ENCODE measurements at places on chromosomes 1 and 21. TPM values are rescaled to one million over a fixed set of nuclear protein-coding genes. Genes with fewer than 3 reads are reported as not detected.

Gene EXTL1
- 0.17 TPM for total RNA-seq

GRCh38 chr1:10338047-10338446, 60.8 kb upstream of the PGD start:
- DNase-seq = peak; percentile 62
- no peak overlapping the region for H3K4me3 ChIP-seq
- H3K4me1 ChIP-seq = no peaks in the 10 kb centered on the region
- H3K27me3 ChIP-seq = no peaks in the 10 kb centered on the region

DNA sequence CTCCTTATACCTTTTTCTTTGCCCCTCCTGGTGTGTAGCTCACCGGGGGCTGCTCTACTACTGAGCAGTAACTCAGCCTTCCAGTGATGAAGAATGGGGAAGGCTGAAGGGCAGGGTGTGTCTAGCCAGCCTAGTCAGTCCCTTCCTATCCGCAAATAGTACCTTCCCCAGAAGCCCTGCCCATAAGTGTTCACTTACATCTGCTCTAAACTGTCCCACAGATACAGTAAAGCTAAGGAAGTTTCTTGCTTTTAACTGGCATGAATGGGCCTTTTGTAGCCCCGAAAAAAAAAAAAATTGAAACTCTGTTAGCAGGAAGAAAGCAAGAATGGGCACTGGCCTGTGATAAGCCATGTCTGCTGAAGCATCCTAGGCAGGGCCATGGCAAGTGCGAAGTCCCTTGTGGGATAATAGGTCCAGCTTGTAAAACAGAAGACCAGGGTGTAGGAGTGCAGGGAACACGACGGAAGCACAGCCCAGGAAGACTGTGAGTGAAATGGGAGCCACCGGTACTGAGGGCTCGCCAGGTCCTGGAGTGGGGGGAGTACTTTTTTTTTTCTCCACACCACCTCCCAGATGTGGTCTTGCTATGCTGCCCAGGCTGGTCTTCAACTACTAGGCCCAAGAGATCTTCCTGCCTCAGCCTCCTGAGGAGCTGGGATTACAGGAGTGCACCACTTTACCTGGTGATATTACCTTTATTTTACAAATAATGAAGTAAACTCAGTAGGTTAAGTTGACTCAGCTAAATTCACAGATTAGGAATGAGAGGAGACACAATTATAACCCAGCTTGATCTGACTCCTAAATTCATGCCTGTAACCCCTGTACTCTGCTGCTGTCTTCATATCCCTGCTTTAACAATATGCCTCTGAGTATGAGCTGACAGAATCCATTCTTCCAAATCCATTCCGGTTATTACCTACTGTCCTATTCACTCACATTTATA, 347.5 kb downstream of the SMYD3 start:
- DNase-seq = no peak
- no peak overlapping the region for H3K4me3 ChIP-seq
- H3K27me3 ChIP-seq = no peaks in the 10 kb centered on the region

Gene TNNI3K
- total RNA-seq = not detected

DNA sequence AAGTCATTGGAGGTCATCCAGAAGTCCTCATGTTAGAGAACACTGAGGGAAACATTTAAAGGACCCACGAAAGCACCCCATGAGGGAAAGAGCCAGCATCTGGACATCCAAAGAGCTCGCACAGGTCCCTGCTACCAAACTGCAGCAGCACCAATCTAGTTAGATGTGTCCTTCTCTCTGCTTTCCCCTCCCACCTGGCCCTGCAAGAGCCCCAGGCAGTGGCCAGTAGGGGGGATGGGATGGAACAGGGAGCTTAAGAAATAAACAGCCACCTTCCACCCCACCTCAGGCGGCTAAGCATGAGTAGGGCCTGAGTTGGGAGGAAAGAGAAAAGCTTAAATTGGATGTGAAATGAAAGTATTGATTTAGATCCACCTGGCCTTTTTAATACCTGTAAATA, 175.9 kb upstream of the KCND3 start:
- no peaks in the 10 kb centered on the region for H3K36me3 ChIP-seq
- DNase-seq = no peak
- H3K4me3 ChIP-seq = no peak overlapping the region
- no peaks in the 10 kb centered on the region for H3K4me1 ChIP-seq

Gene NUCKS1
- total RNA-seq = 135 TPM

DNA sequence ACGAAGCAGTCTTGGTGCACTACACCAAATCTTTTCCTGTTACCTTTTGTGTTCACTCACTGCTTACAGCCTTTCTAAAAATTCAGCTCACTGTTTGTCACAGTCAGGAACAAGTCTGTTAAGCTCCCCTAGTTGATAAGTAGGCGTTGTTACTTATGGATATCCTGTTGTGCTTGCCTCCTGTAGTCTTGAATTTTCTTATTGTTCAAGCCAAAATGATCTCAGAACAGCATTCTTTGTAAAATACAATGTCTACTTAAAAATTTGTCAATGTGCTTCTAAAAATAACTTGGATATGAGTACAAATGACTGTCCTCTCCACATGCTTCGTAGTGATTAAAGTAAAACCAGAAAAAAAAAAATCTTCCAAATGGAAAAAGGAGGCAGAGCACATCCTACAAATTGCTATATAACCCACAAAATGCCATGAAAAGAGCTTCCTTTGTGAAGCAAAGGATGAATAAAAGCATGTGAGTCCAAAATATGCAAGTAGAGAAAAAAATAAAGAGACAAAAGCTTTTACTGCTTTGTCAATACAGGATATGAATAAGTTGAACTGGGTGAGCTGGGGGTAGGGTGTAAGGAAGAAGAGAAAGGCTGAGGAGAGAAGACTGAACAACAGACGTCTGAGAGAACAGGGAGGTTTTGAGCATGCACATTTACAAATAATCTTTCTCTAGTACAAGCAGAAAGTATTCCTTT, 228.9 kb upstream of the ADGRL4 start:
- H3K27ac ChIP-seq = no peak overlapping the region
- no peaks in the 10 kb centered on the region for H3K4me1 ChIP-seq
- no peak overlapping the region for H3K4me3 ChIP-seq
- no peak for DNase-seq
- H3K27me3 ChIP-seq = no peaks in the 10 kb centered on the region

Gene OLIG2
- total RNA-seq = not detected

- no peaks in the 10 kb centered on the region for H3K4me1 ChIP-seq
- no peak overlapping the region for H3K4me3 ChIP-seq
- no peak overlapping the region for H3K27ac ChIP-seq
- DNase-seq = no peak
- H3K27me3 ChIP-seq = no peaks in the 10 kb centered on the region
- H3K36me3 ChIP-seq = no peaks in the 10 kb centered on the region
Observed at GRCh38 chr1:192952646-192953045, 106.5 kb downstream of the UCHL5 start.

All from hepatocyte (in vitro differentiated cells).